Activated naive CD8-positive, alpha-beta T cell treated with anti-CD3 and anti-CD28 coated beads, Interleukin-2, amount 10 ng/mL, durations not matched to agents 7 days and 5 days (primary cell): ENCODE measurements at places on chromosomes 2 and 18. TPM values are rescaled to one million over a fixed set of nuclear protein-coding genes. Genes with fewer than 3 reads are reported as not detected.

GRCh38 chr18:71287268-71287667 lies 998.4 kb downstream of the SOCS6 start:
- H3K36me3 ChIP-seq: no peaks in the 10 kb centered on the region
- no peak overlapping the region for H3K27ac ChIP-seq
- no peak for DNase-seq
- no peaks in the 10 kb centered on the region for H3K4me1 ChIP-seq
- H3K4me3 ChIP-seq: no peak overlapping the region

- no peak for DNase-seq
- H3K27ac ChIP-seq: no peak overlapping the region
- no peaks in the 10 kb centered on the region for H3K36me3 ChIP-seq
- no peaks in the 10 kb centered on the region for H3K27me3 ChIP-seq
- no peak overlapping the region for H3K4me3 ChIP-seq
These were observed 336.9 kb downstream of the CBLN2 start for GRCh38 chr18:72207280-72207679.

DNA sequence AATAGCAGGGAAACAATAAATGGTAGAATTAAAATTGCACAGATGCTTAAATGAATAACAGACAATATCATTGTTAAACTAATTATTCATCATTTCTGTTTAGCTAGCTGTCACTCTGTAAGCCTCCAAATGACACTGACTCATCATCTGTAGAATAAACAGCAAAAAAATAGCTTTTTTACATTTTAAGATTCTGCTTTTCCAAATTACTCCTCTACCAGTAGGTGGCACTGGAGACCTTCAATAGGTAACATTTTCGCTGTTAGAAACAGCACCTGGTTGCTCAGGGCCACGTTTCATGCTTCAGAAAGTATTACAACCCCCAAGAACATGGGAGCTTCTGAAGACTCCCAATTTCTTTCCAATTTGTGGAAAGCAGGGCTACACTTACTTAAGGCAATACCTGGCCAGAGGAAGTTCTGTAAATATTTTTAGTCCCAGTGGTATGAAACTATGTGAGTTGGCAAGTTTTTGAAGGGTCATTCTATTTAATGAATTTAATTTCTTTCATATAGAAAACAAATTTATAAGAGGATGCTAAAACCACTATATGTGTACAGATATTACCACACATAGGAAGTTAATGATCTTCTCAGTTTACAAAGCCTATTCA lies 45.4 kb downstream of the TTN start:
- H3K27me3 ChIP-seq: no peaks in the 10 kb centered on the region
- H3K4me3 ChIP-seq: no peak overlapping the region
- no peak for DNase-seq

GRCh38 chr2:206457188-206457634 lies 13.9 kb downstream of the ADAM23 start:
- peaks cover 13% of the 10 kb centered on the region for H3K27me3 ChIP-seq
- no peak overlapping the region for H3K4me3 ChIP-seq
- no peak for DNase-seq
- H3K4me1 ChIP-seq: no peaks in the 10 kb centered on the region
- no peaks in the 10 kb centered on the region for H3K36me3 ChIP-seq

DNA sequence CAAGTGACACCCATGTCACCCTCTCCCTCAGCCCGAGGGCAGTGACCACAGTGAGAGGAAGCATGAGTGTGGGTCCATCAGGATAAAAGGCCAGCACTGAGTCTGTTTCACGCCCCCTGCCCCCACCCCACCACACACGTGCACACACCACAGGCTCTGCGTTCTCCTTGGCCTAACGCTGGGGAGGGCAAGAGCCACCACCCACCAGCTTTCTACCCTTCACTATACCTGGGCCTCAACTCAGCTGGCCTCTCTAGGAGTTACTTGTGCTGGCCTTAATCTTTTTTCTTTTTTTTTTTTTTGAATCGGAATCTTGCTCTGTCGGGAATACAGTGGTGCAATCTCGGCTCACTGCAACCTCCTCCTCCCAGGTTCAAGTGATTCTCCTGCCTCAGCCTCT lies 140.5 kb downstream of the ZFP36L2 start:
- H3K27me3 ChIP-seq: no peaks in the 10 kb centered on the region
- peaks cover 5% of the 10 kb centered on the region for H3K4me1 ChIP-seq
- H3K4me3 ChIP-seq: no peak overlapping the region
- no peak for DNase-seq
- peaks cover 13% of the 10 kb centered on the region for H3K36me3 ChIP-seq

Gene BMP10
- total RNA-seq: not detected

Gene COLEC12
- total RNA-seq: 0.11 TPM

Gene UNC80
- total RNA-seq: not detected

Gene RSAD2
- total RNA-seq: 105 TPM
